ENCODE measurements at places on chromosomes 6 and 20. TPM values are rescaled to one million over a fixed set of nuclear protein-coding genes. Genes with fewer than 3 reads are reported as not detected.
A peak's percentile ranks its signal among the peaks of the same experiment; 100 is the strongest.

KCNB1 gene
- total RNA-seq: 0.37 TPM

LHFPL5 gene
- not detected for total RNA-seq

GRCh38 chr20:11153819-11154218, 480.0 kb upstream of the JAG1 start:
- DNase-seq: no peak

CLDN20 gene
- not detected for total RNA-seq

BMP2 gene
- total RNA-seq: 57.3 TPM

MARCKS gene
- 242 TPM for total RNA-seq

- DNase-seq: no peak
Observed at GRCh38 chr6:131572686-131573415, at the start of gene ARG1. TSS of gene ARG1 (plus strand) at chr6:131573226. CDS start at chr6:131573283, 57 bp downstream.

ZNF831 gene
- 0.20 TPM for total RNA-seq

DNA sequence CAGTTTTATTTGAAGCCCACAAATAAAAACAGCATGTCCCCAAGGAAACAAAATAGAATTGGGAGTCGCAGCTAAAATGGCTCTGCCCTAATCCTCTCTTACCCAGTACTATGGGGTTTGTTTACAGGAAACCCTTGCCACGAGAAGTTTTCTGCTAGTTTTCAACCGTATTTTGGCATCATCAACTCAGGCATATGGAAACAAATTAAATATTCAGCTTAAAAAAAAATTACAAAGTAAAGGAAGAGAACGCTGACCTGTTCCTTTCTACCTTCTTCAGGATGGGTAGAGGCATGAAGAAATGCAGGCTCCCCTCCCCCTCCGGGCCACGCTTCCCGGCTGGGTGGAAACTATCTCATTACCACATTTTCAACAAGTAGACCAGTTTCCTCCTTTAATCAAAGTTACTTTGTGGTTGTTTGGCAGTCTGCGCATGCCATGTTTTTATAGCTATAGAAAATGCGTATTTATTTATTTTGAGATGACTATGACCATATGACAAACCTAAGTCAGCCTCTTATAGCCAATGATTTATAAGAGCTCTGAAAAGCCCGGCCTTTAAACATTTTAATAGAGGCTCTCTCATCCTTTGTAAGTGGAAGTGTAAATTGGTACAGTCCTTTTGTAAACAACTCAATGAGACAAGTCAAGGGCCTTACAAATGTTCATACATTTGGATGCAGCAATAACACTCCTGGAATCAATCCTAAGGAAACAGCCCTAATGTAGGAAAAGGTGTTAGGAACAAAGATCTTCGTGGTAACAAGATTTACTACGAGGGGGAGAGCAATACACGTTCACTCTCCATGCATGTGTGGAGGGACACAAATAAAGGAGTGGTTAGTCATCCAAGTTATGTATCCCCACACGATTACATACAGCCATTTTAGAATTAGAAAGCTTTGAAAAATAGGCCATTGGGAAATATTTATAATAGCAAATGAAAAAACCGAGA, 16.1 kb upstream of the ZNF217 start:
- DNase-seq: peak; percentile 74

DNA sequence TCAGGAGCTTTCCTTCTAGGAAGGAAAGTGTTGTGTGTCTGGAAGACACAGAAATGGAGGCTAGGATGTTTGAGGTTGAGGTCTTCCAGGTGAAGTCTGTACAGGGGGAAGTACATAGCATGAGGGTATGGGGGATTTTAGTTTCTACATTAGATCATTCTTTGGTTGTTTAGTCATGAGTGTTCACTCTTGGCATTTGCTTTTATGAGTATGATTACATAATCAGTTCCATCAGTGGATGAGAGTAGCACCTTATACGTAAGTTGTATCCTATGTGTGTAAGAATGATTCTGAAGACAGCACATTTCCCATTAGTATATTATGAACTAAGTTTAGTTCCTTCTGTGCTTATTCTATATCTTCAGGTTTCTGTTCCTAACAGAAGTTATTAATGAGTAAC, 1.9 kb downstream of the CDYL start:
- DNase-seq: no peak

- no peak for DNase-seq
Observed at GRCh38 chr6:145110109-145110508, 625.2 kb downstream of the EPM2A start.

DNA sequence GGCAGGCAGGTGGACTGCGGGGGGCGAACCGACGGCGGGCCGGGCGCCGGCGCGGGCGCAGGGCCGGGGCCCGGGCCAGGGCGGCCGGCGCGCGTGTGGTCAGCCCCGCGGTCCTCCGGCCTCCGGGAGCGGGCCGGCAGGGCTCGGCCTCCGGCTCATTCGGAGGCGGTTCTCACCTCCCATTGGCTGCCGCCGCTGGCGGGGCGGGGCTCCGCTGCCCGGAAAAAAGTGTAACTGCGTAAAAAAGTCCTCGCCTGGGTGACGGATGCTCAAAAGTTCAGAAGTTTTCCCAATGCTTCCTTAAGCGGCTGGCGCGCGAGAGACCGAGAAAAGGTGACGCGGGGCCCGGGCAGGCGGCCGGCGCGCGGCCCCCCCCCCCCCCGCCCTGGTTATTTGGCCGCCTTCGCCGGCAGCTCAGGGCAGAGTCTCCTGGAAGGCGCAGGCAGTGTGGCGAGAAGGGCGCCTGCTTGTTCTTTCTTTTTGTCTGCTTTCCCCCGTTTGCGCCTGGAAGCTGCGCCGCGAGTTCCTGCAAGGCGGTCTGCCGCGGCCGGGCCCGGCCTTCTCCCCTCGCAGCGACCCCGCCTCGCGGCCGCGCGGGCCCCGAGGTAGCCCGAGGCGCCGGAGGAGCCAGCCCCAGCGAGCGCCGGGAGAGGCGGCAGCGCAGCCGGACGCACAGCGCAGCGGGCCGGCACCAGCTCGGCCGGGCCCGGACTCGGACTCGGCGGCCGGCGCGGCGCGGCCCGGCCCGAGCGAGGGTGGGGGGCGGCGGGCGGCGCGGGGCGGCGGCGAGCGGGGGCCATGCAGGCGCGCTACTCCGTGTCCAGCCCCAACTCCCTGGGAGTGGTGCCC, at the start of gene FOXC1:
Gene FOXC1 (plus strand): TSS at position 268 of the 849 bp plus-strand sequence. CDS start 531 bp downstream, at position 799.
- DNase-seq: peak; percentile 91

GRCh38 chr20:35328689-35329088, 36.5 kb upstream of the FAM83C start:
- no peak for DNase-seq

DNA sequence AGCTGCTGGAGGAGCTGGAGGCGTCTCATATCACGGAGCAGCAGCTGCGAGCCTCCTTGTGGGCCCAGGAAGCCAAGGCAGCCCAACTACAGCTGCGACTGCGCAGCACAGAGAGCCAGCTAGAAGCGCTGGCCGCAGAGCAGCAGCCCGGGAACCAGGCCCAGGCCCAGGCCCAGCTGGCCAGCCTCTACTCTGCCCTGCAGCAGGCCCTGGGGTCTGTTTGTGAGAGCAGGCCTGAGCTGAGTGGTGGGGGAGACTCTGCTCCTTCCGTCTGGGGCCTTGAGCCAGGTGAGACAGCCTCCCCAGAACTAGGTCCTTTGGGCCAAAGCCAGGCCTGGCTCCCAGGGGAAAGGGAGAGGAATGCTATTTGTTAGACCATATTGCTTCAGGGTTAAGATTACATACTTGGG, 31.7 kb downstream of the C20orf173 start:
- no peak for DNase-seq

DNA sequence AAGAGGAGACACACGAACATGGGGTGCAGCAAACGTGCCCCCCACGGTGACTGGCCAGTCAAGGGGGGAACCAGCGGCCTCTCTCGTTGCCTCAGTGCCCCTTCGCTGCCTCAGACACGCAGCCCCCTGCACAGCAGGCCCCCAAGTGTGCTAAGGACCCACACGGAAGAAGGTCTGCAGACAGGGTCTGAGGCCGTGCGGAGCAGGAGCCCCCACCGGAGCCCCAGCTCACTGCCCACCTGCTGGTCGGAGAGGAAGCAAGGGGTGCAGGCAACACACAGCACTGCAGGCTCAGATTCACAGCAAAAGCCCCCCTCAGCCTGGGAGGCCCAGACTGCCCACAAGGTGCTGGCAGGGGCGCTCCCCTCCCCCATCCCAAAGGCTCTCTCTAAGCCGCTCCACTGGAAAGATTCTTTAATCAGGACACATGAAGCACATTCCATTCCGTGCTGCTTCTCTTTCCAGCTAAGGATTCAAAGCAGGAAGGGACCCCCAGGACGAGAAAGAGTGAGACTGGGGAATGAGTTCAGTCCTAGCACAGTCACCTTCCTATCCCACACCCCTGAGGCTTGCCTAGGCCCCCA, 105.1 kb downstream of the SLC23A2 start:
- no peak for DNase-seq

DNA sequence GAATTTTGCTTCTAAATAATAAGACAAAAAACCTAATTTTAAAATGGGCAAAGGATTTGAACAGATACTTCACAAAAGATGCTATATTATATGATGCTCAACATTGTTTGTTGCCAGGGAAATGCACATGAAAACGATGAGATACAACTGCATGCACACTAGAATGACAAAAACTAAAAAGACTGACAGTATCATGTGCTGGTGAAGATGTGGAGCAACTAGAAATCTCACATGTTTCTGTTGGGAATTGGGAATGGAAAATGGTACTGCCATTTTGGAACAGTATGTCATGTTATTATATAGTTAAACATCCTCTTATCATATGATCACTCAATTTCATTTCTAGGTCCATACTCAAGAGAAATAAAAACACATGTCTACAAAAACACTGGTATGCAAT, 13.4 kb upstream of the SNX9 start:
- no peak for DNase-seq

SYTL3 gene
- total RNA-seq: 1.1 TPM

MGME1 gene
- 20.5 TPM for total RNA-seq

C6orf141 gene
- 10.4 TPM for total RNA-seq

DNA sequence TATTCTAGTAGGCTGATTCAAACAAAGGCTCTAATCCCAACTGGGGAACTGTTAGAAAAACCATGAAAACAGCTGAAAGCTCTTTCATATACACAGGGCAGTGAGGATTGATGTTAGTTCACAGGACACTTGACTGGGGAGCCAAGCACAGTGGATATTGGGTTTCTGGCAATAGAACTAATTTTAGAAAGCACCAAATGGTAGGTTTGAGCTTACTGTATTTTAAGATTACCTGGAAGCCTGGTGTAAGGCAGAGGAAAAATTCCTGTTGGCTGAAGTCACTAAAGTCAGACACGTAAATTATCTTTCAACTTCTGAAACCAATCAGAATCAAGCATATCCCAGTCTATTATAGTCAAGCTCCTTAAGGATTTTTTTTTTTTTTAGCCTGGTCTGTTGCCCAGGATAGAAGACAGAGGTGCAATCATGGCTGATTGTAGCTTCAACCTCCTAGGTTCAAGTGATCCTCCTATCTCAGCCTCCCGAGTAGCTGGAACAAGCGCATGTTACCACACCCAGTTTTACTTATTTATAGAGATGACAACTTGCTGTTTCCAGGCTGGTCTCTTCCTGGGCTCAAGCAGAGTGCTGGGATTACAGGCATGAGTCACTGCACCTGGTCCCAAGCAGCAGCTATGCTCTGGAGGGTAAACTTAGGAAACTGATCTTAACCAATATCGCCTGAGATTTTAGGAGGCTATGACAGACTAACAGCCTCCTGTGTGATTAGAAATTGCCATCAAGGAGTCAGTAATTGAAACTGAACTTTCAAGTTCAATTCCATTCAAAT, 32.5 kb upstream of the SYNCRIP start:
- no peak for DNase-seq

C4A gene
- total RNA-seq: 15.9 TPM

- no peak for DNase-seq
Observed at GRCh38 chr6:129686941-129687627, 22.9 kb downstream of the ARHGAP18 start.

KHDC1 gene
- total RNA-seq: 0.69 TPM

UBE2V1 gene
- 77.1 TPM for total RNA-seq

DNA sequence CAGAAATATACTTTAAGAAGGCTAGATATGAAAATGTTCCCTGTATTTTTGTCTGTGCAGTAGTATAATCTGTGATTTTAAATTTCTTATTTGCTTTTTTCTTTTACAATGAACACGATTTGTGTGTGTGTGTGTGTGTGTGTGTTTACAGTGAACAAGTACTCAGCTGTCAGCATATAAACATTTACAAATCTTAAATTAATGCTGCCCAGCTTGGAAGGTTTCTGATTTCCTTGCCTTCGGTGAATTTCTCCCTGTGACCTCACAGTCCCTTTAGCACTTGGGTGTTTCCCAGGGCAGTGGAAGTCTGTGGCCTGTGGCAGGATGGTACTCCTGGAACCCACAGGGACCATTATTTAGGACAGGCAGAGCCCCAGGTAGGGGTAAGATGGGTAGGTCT, 37.6 kb downstream of the TXLNB start:
- DNase-seq: no peak

- no peak for DNase-seq
Observed at GRCh38 chr6:246352-246751, 45.9 kb upstream of the DUSP22 start.

DAAM2 gene
- total RNA-seq: 3.6 TPM

- no peak for DNase-seq
Observed at GRCh38 chr6:69706724-69707123, 90.1 kb downstream of the LMBRD1 start.

BTN1A1 gene
- total RNA-seq: not detected

GRCh38 chr20:54200487-54201267, 7.2 kb upstream of the PFDN4 start:
- peak; percentile 38 for DNase-seq

DNA sequence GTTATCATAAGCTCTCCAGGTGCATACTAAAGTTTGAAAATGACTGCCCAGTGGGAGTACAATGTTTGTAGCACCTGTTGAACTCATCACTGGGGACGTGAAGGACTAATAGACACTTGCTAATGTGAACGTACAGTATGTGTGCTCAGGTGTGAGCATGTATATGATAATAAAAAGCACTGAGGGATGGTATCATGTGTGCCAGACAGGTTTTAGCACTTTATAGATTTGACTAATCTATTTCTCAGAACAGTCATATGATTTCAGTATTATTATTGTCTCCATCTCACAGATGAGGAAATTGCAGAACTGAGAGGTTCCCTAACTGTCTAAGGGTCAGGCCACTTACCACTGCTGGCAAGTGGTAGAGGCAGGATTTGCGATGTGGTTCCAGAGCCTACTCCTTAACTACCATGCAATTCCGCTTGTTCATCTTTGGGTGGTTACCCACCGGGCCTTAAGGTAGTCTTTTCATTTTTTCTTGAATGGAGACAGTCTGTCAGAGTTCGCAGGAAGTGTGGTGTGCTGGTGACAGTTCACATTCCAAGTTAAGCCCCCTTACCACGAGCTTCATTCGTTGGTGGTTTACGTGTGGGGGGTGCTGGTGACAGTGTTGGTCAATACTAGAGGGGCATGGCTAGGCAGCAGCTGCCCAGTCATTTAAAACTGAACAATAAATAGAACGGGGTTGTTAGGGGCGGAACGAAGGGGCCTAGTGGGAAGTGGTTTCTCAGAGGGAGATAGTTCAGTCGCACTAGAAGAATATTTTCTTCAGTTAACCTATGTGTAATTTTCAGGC, 46.8 kb downstream of the RREB1 start:
- DNase-seq: no peak

CST3 gene
- total RNA-seq: 666 TPM

DNA sequence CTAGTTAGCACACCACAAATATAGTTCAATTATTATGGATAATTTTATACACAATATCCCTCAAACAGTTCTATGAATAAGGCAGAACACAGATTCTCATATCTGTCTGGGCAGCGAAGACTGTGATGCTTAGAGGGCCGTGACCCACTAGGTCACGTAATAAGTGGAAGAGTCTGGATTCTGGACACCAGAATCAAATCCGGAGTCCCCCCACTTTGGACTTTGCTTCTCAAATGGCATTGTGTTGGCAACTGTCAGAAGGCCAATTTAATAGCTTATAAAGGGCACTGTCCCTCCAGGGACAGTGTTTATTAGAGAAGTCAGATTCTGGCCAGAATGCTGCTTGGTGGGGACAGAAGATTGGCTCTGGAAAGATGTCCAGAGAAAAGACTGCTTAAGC, 6.8 kb upstream of the CCDC167 start:
- DNase-seq: no peak
